Stimulated activated CD8-positive, alpha-beta memory T cell treated with anti-CD3 and anti-CD28 coated beads, Interleukin-2, amount 100 ng/mL, for 1 hour (primary cell): ENCODE measurements at places on chromosomes 11 and 22.

GRCh38 chr22:21054714-21055563, 9.2 kb downstream of the LRRC74B start:
- DNase-seq = no peak

- DNase-seq = no peak
Observed at GRCh38 chr11:34446386-34446785, 7.7 kb downstream of the CAT start.

DNA sequence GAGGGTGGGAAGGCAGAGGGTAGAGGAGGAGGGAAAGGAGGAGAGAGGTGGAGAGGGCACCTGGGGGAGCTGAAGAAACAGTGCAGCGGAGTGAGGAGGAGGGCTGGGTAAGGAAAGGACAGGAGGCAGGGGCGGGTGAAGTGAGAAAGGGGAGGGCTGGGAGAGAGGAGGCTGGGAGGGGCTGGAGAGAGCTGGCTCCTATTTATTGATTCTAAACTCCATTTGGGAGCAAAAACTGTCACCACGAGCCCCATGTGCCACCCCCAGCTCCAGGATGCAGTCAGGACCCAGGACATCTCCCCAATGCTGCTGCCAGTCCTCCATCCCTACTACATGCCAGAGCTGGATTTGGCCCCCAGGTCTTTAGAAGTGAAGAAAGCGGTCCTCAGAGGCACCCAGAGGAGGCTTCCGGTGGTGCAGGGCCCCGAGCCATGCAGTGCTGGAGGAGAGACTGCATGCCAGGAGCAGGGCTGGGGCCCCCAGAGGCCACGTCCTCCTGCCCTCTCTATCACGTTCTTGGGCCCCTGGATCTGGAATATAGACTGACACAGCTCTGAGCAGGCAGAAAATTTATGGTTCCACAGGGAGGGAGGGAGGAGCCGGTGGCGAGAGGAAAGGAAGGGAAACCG, 53.7 kb downstream of the SLC22A12 start:
- DNase-seq = no peak

GRCh38 chr22:38927033-38927781, 30.2 kb upstream of the APOBEC3A start:
- DNase-seq = no peak

- no peak for DNase-seq
Observed at GRCh38 chr11:2909133-2909902, 19.9 kb downstream of the PHLDA2 start.

- no peak for DNase-seq
Observed at GRCh38 chr11:2977113-2977512, 15.0 kb downstream of the NAP1L4 start.

GRCh38 chr22:31874821-31875220, 69.5 kb upstream of the YWHAH start:
- no peak for DNase-seq

- DNase-seq = no peak
Observed at GRCh38 chr11:119266517-119267255, 50.2 kb downstream of the MCAM start.

DNA sequence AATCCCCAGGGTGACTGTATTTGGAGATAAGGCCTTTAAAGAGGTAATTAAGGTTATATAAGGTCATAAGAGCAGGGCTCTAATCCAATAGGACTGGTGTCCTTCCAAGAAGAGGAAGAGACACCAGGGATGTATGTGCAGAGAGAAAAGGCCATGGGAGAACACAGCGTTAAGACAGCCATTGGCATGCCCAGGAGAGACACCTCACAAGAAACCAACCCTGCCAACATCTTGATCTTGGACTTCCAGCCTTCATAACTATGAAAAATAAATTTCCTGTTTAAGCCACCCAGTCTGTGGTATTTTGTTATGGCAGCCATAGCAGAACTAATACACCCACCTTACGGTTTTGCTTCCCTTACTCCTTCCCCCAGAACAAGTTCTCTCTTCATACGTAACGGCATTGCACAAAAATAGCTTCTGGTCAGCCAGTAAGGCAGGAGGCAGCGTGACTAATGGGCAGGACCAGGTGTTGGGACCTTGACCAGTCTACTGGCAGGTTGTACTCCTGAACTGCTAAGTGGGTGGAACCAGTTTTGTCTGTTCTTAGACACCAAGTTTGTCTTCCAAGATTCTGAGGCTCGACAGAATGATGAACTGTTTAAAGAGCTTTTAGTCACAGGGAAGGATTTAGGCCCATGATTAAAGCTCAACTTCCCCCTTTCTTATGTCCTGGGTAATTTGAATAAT, 31.9 kb upstream of the UPB1 start:
- DNase-seq = no peak

- no peak for DNase-seq
Observed at GRCh38 chr11:122963961-122964360, 17.7 kb downstream of the BSX start.

GRCh38 chr11:12453243-12453642, 75.9 kb downstream of the PARVA start:
- no peak for DNase-seq

DNA sequence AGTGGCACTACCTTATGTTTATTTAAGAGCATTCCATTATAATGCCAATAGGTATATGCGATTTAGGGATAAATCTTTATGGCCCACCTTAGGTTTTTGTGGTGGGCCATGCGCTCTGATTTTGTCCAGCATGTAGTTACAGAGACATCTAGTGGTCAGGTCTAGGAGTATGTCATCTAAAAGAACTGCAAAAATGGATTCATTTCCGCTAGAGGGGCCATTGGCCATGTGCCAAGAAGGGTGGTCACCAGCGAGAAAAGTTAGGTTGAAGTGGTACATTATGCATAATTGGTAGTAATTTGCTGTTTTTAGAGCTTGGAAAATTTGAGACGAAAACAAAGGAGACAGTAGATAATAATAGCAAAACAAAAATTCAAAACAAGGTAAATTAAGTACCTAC, 27.7 kb downstream of the LRRC4C start:
- no peak for DNase-seq

DNA sequence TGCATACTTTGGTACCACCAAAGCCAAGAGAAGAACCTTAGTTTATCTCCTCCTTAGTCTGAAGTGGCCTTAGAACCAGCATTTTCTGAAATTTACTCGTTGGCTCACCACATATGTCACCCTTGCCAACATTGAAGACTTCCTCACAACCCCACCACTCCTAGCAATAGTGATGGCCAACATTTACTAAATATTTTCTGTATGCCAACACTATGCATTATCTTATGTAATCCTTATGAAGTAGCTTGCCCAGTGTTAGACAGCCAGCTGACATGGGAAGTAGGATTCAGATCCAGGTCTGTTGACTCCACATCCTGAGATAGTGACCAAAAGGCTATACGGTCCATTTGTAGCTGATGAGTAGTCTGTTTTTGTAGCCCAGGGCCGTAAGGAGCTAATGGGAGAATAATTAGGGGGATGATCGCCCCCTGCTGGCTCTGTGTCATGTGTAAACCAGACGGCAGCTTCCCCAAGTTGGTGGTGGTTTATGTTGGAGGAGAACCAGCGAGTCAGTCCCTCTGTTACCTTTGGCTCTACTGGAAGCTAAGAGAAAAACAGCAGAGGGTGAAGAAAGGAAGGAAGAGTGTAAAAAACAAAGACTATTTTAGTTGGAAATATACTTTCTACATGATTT, 120.5 kb upstream of the RASSF10 start:
- DNase-seq = peak; percentile 41

DNA sequence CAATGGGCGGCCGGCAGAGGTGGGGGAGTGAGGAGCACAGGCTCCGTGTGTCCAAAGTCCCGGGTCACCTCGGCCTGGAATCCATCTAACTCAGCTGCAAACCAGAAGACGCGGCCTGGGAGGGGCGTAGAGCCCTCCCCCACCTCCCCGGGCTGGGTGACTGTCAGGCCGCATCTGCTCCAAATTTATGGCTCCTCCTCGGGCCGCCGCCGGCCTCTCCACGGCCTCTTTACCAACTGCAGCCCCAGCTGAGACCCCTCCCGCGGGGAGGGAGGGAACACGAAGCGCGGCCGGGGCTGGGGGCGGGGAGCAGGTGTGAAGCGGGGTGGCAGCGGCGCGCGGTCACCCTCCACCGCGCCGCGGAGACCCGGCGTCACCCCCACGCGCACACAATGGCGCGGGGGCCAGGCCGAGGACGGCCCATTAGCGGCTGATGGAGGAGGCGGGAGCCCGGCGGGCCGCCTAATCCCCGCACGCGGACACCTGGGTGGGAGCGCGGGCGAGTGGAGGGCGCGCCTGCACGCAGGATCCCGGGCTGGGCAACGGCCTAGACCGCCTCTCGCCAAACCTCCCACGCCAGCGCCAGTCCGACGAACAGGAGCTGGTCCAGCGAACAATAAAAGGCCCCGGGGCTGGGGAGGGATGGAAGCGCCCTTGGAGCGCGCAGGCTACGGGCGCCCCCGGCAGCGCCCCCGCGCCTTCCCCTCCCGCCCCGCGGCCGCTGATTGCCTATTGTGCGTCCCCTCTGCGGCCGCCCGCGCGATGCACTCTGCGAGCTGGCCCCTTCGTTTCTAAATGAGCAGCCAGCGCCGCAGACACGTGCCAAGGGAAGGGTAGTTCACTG, 25.9 kb upstream of the ROBO3 start:
- DNase-seq = no peak

- DNase-seq = no peak
Observed at GRCh38 chr11:62295504-62295903, 3.4 kb downstream of the SCGB1D4 start.

DNA sequence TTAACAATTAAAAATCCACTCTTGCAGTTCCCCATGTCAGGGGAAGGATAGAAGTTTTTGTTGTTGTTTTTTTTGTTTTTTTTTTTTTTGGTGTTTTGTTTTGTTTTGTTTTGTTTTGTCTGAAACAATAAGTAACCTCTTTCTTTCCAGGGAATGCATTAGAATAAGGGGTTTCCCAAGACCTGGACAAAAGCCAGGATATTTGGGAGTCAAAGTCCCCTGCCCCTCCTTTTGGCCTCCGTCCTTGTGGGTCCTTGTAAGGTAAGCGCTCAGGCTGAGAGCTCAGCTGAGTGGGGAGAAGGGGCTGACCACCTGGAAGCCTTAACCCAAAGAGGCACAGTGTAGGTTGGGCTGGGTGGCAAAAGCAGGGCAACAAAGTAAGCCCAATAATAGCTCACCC, 515.4 kb downstream of the SOX6 start:
- DNase-seq = no peak

DNA sequence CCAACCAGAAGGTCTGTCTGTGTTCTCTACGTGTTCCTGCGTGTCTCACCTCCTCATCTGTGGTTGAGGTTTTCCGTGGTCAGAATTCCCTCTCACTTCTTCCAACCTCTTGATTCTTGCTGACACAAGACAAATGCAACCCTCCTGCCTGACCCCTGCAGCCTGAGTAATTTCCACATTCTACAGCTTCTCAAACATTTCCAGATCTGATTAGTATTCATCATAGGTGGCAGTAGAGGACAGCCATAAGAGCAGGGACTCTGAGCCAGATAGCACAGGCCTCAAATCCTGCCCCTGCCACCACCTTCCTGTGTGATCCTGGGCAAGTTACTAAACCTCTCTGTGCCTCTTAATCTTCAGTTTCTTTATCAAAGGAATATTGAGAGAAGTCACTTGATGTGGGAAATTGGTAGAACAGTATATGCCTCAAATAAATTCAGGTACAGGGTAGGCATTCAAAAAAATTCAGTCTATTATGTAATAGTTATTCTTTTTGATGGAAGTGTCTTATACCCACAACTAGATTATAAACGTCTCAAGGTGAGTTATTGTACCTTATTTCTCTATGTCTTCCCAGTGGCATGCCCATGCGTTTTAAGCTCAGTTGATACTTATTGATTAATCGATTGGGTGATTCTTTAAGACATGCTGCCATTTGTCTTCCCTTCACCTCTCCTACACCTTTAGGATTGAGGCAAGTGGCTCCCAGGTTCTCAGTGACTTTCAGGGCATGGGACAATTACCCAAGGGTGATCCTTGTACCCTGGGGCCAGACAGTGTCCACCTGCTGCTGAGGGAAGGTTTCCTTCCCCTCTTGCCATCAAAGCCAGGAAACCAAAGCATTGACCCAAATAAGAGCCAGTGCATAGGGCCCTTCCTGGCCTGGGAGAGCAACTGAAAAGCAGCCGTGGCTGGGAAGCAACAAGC, 19.6 kb downstream of the POU2AF1 start:
- no peak for DNase-seq
